Activated naive CD4-positive, alpha-beta T cell treated with anti-CD3 and anti-CD28 coated beads for 36 hours (primary cell): ENCODE measurements at places on chromosomes 4 and X. TPM values are rescaled to one million over a fixed set of nuclear protein-coding genes. Genes with fewer than 3 reads are reported as not detected.

The GPR34 gene
- not detected for total RNA-seq

The NPFFR2 gene
- not detected for total RNA-seq

The GRID2 gene
- not detected for total RNA-seq

GRCh38 chr4:119638359-119638758 lies 9.8 kb upstream of the PDE5A start:
- no peaks in the 10 kb centered on the region for H3K4me1 ChIP-seq
- H3K36me3 ChIP-seq = no peaks in the 10 kb centered on the region
- DNase-seq = no peak
- H3K4me3 ChIP-seq = no peak overlapping the region
- H3K27ac ChIP-seq = no peak overlapping the region
- peaks cover 2% of the 10 kb centered on the region for H3K27me3 ChIP-seq

DNA sequence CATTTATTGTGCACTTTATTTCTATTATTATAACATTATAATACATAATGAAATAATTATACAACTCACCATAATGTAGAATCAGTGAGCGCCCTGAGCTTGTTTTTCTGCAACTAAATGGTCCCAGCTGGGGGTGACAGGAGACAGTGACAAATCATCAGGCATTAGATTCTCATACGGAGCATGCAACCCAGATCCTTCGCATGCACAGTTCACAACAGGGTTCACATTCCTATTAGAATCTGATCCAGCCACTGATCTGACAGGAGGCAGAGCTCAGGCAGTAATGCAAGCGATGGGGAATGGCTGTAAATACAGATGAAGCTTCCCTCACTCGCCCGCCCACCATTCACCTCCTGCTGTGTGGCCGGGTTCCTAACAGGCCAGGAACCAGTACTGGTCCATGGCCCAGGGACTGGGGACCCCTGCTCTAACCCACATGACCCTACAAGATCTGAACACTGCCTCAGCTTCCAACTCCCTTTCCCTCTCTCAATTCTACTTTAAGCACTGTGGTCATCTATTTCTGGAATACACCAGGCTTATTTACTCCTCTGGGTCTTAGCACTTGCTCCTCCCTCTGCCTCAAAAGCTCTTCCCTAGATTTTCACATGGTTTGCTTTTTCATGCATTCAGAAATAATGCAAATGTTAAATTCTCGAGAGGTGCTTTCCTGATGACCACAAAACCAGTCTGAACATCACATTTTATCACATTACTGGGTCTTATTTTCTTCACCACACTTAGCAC lies 166.8 kb upstream of the HCCS start:
- H3K27me3 ChIP-seq = no peaks in the 10 kb centered on the region
- H3K4me3 ChIP-seq = no peak overlapping the region
- no peak for DNase-seq
- no peaks in the 10 kb centered on the region for H3K4me1 ChIP-seq
- no peaks in the 10 kb centered on the region for H3K36me3 ChIP-seq

The BRS3 gene
- total RNA-seq = not detected

DNA sequence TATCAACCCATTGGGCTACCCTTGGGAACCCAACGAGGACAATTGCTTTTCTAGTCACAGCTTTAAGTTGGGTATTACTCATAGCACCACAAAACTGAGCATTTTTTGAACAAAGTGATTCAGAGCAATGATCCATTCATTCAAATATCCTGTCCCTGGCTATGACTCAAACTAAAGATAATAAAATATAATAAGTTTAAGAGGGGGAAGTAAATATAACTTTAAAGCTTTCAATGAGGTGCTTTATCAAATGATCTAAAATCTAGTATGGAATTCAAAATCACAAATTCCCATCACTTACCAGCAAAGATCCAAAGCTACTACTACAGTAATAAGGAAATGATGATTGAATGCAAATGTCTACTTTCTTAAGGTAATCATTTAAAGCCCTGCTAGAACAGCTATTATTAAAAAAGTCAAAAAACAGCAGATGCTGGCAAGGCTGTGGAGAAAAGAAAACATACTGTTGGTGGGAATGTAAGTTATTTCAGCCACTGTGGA lies 39.8 kb upstream of the S100G start:
- H3K27ac ChIP-seq = no peak overlapping the region
- peaks cover 18% of the 10 kb centered on the region for H3K4me1 ChIP-seq
- no peak for DNase-seq
- H3K36me3 ChIP-seq = peaks cover 7% of the 10 kb centered on the region
- H3K27me3 ChIP-seq = no peaks in the 10 kb centered on the region
- H3K4me3 ChIP-seq = no peak overlapping the region

DNA sequence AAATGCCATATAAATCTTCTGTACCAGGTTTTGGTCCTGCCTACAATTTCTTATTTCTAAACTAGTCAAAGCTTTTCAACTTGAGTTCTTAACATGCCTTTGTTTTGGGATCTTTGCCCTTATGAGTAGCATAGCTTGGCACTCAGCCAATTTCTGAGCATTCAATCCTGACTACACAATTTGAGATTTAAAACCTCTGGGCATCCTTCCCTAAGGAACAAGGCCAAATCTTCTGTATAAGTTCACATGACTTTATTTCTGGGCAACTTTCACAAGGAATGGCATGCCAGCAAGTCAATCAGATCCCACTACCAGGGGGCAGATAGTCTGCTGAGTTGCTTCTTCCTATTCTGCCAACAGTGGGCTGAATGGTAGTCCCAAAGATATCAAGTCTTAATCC lies 254.2 kb downstream of the ADAMTS3 start:
- H3K4me3 ChIP-seq = no peak overlapping the region
- no peaks in the 10 kb centered on the region for H3K36me3 ChIP-seq
- peaks cover 6% of the 10 kb centered on the region for H3K4me1 ChIP-seq
- no peak overlapping the region for H3K27ac ChIP-seq
- no peak for DNase-seq

The ADAMTS3 gene
- not detected for total RNA-seq

DNA sequence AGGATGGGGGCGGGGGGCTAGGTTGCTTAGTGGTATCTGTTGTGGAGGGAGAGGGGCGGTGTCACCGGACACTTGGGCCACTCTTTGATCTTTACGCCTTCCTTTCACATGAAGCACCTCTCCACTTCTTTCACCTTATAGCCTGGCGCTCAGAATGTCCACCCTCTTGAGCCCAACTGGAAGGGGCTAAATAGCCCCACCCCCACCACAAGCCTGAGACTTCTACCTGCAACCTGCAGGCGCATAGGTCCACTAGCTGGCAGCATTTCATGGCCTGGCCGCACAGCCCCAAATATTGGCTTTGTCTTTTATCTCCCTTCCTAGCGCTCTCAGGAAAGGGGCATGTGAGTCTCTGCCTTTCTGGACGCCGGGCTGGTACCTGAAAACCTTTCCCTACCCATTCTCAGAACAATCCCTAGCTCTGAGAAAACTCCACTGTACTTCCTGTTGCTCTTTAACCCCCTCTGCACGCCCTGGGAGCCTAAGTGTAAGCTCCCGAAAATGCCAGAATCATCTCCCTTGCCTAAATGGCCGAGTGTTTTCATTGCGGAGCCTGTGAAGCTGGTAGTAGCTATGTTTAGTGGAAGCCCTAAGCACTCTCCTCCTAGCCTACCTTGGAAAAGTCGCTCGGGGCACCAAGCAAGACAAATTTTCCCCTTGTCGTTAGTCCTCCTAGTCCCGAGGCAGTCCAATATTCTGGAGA lies 1.2 kb upstream of the TRPC5 start:
- no peak for DNase-seq
- no peaks in the 10 kb centered on the region for H3K4me1 ChIP-seq
- H3K27ac ChIP-seq = no peak overlapping the region
- H3K4me3 ChIP-seq = no peak overlapping the region
- H3K36me3 ChIP-seq = no peaks in the 10 kb centered on the region

The PABPC4L gene
- total RNA-seq = not detected

The ADAM29 gene
- not detected for total RNA-seq

The COL25A1 gene
- not detected for total RNA-seq

- no peak overlapping the region for H3K27ac ChIP-seq
- H3K36me3 ChIP-seq = no peaks in the 10 kb centered on the region
- H3K4me3 ChIP-seq = peak overlapping the region; percentile 24
- H3K27me3 ChIP-seq = peaks cover 13% of the 10 kb centered on the region
Observed at GRCh38 chr4:1767770-1768366, 25.2 kb upstream of the FGFR3 start.

DNA sequence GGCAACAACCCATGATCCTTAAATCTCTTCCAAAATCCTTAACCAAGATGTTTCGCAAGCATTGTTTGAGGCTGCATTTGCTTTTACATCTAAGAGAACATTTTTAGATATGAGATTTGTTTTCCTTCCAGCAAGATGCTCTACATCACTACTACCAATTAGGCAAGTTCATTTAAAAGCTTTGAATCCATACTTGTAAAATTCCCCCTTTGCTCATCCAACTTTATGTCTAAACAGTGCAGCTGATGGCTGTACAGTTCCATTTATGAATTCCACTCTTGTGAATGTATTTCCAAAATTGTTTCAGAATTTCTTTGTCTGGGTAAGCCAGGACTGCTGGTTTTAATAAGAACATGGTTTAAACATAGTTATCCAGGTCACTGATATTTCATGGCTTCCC lies 31.5 kb downstream of the RAI2 start:
- no peaks in the 10 kb centered on the region for H3K27me3 ChIP-seq
- H3K36me3 ChIP-seq = peaks cover 4% of the 10 kb centered on the region
- no peak overlapping the region for H3K27ac ChIP-seq
- no peak for DNase-seq
- H3K4me3 ChIP-seq = no peak overlapping the region

GRCh38 chr4:84338367-84338766 lies 160.7 kb downstream of the NKX6-1 start:
- peaks cover 6% of the 10 kb centered on the region for H3K27me3 ChIP-seq
- H3K4me1 ChIP-seq = no peaks in the 10 kb centered on the region
- no peak for DNase-seq
- no peak overlapping the region for H3K4me3 ChIP-seq
- no peak overlapping the region for H3K27ac ChIP-seq
- no peaks in the 10 kb centered on the region for H3K36me3 ChIP-seq

- H3K27ac ChIP-seq = no peak overlapping the region
- no peaks in the 10 kb centered on the region for H3K27me3 ChIP-seq
- peaks cover 9% of the 10 kb centered on the region for H3K36me3 ChIP-seq
- no peak for DNase-seq
- H3K4me3 ChIP-seq = no peak overlapping the region
- H3K4me1 ChIP-seq = no peaks in the 10 kb centered on the region
Observed at GRCh38 chrX:73525928-73526690, 36.9 kb upstream of the CHIC1 start.

DNA sequence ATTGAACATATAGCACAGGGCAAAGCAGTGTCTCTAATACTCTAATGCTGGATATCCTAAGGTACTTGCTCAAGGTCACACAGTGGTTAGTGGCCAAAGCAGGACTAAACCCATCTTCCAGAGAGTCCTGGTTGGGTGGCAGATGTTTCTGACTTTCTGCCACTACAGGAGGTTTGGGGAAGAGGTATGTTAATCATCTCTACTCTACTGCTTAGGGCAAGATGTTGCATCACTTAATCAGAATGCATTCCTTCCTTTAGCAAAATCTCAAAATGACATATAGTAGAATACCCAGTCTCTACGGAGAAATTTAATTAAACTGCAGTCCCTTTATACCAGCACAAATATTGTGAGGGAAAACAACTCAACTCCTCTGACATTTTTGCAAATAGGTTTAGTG lies 190.7 kb upstream of the FAM241A start:
- no peaks in the 10 kb centered on the region for H3K27me3 ChIP-seq
- no peaks in the 10 kb centered on the region for H3K36me3 ChIP-seq
- no peaks in the 10 kb centered on the region for H3K4me1 ChIP-seq
- DNase-seq = no peak
- no peak overlapping the region for H3K27ac ChIP-seq
- no peak overlapping the region for H3K4me3 ChIP-seq

DNA sequence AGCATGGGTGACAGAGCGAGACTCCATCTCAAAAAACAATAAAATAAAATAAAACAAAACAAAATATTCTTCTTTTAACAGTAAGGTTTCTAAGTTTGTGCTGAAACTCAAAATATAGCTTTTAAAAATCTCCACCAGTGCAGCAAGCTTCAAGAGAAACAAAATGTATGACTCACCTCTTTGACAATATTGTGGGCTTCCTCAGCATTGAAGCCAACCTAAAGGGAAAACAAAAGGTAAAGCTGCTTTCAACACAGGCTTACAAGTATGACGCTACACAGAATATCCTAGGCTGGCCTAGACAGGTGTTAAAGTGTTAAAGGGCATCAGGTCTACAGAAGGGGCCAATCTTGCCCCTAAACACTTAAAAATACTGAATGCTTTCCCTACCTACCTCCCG lies 1.2 kb downstream of the DYNLT3 start:
- H3K27ac ChIP-seq = peak overlapping the region; percentile 81
- no peaks in the 10 kb centered on the region for H3K27me3 ChIP-seq
- H3K4me1 ChIP-seq = peaks cover 19% of the 10 kb centered on the region
- DNase-seq = no peak
- H3K4me3 ChIP-seq = peak overlapping the region; percentile 72
- peaks cover 4% of the 10 kb centered on the region for H3K36me3 ChIP-seq

DNA sequence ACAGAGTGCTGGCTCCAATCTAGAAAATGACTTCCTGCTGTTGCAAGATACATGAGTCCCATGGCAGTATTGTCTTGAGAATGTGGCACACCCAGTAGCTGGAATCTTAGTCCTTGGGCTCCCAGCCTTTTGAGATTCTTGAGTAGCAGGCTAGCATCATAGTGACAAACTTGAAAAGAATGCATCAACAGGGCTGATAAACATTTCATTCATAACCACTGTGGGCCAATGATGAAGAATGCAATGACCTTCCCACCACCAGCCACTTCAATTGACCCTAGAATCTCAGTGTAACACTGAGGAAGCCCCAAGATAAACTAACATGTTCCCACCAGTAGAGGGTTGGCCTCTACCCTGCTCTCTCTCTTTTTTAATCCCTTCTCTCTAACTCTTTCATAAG lies 329.3 kb downstream of the GBA3 start:
- H3K4me3 ChIP-seq = no peak overlapping the region
- H3K4me1 ChIP-seq = no peaks in the 10 kb centered on the region
- H3K27me3 ChIP-seq = no peaks in the 10 kb centered on the region
- no peak for DNase-seq
- H3K36me3 ChIP-seq = no peaks in the 10 kb centered on the region

DNA sequence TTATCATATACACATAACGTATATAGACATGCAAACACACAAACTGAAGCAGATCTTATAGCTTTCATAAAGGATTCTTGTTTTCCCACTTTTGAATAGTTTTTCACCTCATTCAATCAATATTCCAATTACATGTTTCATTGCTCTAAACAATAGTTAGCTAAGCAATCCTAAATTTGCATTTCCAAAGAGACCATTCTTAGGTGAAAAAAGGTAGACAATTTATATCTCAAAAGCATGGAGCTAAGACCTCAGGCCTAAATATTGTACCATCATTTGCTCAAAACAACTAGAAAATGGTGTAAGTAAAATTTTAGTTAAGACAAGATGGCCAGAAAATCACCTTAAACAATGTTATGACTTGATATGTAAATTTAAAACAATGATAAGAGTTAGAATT lies 1148.5 kb upstream of the DIAPH2 start:
- H3K4me1 ChIP-seq = no peaks in the 10 kb centered on the region
- no peak overlapping the region for H3K4me3 ChIP-seq
- no peaks in the 10 kb centered on the region for H3K27me3 ChIP-seq
- H3K27ac ChIP-seq = no peak overlapping the region
- no peak for DNase-seq
